ENCODE measurements at places on chromosomes 11 and 22.

DNA sequence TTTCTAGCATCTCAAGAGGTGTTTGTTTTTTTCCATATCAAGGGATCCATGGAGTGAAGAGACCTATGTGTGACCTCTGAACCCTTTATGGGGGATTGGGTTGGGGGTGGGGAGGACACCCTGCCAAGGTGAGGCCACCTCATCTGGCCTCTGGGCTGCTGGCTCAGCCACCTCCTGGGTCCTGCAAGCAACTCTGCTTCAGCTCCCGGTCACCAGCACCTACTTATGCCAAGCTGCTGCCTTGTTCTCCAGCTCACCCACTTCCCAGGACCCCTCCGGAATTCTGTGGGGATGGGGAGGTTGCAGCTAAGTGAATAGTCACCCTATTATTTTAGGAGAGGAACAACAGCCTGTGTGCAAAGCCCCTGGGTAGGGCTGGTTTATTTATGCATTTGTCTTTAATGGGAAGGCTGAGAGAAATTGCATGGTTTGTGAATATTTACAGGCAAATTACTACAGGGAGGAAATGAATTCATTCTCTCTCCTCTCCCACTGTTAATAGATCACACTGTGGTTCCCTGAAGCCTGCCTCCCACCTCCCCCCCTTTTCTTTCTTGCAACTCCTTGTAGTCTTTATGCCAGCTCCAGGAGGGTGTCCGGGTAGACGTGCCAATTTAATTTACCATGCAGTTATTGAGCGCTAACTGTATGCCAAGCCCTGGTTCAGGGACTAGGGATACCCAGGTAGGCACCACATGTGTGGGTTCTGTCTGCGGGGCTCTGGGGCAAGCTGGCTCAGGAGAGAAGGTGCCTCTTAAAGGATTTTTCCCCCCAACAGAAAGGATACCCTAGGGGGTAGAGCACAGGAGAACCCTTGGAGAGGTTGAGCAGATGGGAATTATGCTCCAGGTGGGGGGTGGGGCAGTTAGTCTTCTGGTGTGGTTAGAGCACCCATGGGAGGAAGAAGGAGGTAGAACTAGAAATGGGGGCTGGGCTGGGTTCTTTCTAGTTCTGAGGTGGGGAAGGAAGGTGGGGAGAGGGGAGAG is 50.7 kb downstream of the TSPAN18 start:
- no peak for DNase-seq

DNA sequence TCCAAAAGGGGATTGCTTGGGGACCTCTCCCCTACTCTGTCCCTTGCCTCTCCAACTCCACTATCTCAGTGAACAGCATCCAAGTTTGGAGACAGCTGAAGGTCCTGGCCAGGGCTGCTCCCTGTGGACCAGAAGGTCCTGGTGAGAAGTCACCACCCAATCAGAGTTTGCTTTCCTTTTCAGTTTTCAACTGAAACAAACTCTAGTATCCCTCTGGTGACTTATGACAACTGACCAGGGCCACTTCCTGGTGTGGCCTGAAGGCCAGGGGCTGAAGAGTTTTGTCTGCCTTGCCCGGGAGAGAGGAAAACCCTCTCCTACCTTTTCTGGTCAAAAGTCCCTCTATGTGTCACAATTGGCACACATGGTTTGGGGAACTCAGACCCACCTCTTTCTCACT is 5.1 kb downstream of the JAML start:
- no peak for DNase-seq

- no peak for DNase-seq
Observed at GRCh38 chr11:130999992-131000770, 83.9 kb upstream of the SNX19 start.

GRCh38 chr11:65291613-65292012 is 23.1 kb upstream of the CDC42EP2 start:
- no peak for DNase-seq

GRCh38 chr11:119676461-119677020 is 52.5 kb downstream of the NECTIN1 start:
- no peak for DNase-seq

DNA sequence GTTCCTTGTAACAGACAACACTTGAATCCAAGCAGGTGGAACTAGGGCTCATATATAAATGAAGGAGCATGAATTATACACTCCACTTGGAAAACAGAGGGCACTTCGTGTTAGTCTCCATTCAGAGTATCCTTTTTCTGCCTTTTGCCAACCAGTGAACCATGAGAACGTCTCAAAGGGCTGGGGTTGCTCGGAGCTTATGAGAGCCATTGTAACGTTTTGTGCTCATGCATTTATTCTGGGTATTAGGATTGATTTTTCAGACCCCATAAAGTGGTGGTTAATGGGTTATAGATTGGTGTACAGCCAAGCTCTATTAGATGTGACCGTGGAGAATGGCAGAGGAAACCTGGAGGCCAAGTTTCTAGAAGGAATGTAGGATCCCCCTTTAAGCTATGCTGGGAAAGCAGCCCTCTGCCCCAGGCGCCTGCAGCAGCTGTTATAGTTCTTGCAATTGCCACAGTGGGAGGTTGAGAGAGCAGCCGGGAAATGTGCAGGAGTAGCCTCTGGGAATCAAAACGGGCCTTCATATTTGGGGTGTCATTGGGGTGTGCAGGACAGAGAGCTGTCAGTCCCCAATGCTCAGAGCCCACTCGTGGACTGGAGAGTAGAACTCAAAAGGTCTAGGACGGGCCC is 54.6 kb upstream of the ASPHD2 start:
- no peak for DNase-seq
